ENCODE measurements at places on chromosomes 7 and 10. TPM values are rescaled to one million over a fixed set of nuclear protein-coding genes. Genes with fewer than 3 reads are reported as not detected.

DNA sequence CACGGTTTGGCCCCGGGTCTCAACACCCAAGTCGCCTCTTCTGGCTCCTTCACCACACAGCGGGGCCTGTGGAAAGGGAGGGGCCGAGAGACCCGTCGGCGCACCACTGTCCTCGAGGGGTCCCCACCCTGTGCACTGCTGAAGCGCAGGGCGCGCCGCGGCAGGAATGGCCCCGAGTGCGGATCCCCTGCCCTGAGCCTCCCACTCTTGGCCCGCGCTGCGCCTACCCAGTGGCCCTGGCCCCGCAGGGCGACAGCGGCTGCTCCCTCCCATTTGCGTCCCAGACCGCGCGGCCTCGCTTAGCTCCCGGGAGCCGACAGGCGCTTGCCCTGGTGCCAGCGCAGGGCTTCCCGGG is 2.1 kb upstream of the SFMBT2 start:
- DNase-seq: no peak
- H3K27me3 ChIP-seq: peaks cover 6% of the 10 kb centered on the region
- H3K36me3 ChIP-seq: no peaks in the 10 kb centered on the region
- peaks cover 43% of the 10 kb centered on the region for H3K4me1 ChIP-seq
- no peak overlapping the region for H3K27ac ChIP-seq

Gene TRPV6
- polyA plus RNA-seq: not detected

Gene SLC35G1
- polyA plus RNA-seq: 0.08 TPM

Gene GBX1
- polyA plus RNA-seq: not detected

DNA sequence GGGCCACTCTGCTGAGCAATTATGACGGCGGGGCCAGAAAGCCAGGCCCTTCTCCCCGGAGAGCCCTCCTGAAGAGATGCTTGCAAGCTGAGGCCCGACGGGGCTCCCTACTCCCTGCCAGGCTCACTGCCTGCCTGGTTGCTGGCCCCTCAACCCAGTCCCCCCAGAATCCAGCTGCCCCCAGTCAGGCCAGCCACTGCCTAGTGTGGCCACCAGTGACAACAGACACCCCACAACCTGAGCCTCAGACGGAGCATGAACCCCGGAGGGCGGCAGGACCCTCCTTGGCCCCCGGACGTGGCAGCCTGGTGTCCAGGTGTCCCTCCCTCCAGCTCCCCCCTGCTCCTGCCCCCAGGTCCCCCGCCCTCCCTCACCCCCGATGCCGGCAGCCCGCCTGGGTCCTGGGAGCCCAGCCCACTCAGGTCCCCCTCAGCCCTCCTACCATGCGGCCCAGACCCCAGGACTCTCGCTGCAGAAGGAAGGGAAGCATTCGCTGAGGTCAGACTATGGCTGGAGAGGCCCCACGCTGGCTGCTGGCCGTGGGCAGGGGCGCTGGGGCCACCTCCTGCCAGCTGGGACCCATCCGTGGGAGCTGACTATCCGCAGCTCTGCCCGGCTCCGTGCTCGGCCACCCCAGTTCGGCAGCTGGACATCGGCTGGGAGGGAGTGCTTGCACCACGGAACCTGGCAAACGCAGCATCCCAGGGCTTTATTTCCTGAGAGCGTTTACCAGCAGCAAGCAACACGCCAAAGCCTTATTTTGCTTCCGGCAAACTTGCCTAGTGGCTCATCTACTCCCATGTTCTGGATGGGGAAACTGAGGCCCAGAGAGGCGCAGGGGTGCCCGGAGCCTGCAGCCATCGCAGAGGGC is 89.8 kb downstream of the UNCX start:
- H3K4me1 ChIP-seq: no peaks in the 10 kb centered on the region
- no peak for DNase-seq
- peaks cover 27% of the 10 kb centered on the region for H3K27me3 ChIP-seq
- no peak overlapping the region for H3K27ac ChIP-seq

Measured in naive B cell (primary cell).